ENCODE measurements at places on chromosomes 12 and 14.

DNA sequence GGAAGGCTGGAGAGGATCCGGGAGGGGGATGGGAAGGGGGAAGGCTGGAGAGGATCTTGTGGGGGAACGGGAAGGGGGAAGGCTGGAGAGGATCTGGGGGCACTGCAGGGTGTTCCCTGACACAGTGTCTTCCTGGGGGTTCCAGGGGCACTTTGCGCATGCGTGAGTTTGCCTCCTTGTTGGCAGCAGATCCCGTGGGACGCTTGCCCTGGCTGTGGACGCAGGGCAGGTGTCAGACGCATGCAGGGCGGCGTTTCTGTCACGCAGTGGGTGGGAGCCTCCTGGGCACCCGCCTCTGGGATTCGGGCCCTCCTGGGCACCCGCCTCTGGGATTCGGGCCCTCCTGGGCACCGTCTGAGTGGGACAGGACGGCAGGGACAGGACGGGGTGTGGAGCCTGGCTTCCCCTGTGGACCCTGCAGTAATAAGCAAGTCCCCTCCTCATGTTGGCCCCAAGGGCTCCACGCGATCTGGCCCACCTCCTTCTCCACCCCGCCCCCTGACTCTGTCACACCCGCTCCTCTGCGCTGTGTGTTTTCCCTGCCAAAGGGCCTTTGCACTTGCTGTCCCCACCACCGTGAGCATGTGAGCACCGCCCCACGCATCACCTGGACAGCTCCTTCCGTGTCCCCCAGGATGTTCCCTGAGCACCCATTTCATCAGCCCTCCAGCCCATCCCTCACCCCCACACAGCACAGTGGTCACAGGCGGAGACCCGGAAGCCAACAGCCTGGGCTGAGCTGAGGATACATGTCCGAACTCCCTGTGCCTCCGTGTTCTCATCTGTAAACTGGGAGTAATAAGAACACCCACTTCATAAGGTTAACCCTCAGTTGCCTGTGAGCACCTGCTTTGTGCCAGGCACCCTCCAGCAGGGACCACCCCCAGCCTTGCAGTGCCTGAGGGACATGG lies 4.4 kb downstream of the MMP17 start:
- DNase-seq, result no peak

- DNase-seq, result no peak
These were observed 4.2 kb upstream of the KRT5 start for GRCh38 chr12:52524241-52524897.

DNA sequence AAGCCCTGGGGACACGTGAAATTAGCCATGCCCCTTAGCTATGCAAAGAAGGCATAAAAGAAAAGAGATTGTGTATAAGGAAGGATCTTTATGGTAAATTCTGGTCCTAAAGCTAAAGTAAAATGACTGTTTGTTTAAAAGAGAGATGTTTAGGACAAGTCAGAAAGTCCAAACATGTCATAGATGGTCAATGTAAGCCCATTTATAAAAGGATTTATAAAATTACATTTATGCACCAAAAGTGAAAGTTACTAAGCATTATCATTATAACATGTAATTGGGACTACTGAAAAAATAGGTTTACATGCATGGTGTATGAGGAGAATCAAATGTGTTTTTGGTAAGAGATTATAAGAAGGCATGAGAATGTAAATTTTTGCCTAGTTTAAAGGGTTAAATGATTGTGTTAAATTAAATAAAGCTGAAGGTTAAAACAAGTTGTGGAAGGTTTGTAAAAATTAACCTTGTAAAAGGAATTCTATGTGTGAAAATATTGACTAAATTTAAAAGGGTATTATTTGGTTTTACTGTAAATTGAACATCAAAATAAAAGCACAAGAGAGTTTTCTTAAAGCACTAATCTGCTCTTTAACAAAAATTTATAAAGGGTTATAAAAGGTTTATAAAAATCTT lies 50.4 kb upstream of the TSPAN8 start:
- DNase-seq, result no peak

- no peak for DNase-seq
These were observed 22.9 kb upstream of the DHRS7 start for GRCh38 chr14:60188115-60188514.

GRCh38 chr14:68884031-68885030 lies 91.5 kb upstream of the ZFP36L1 start:
- no peak for DNase-seq

DNA sequence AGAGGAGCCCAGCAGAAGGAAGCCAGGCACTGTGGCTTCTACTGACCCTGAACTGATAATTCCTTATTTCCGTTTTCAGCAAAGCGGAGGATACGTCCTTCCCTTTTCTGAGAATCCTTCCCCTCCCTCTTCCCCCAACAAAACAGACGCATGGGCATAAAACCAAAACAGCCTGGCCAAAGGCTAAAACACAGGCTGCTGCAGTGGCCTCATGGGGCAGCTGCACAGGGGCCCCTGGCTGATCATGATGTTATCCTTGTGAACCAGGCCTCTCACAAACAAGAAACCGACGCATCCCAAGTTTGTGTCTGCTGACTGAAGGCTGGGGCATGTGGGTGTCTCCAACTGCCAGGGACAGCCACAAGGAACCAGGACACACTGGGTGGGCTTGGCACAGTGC lies 23.4 kb upstream of the STON2 start:
- DNase-seq, result no peak

DNA sequence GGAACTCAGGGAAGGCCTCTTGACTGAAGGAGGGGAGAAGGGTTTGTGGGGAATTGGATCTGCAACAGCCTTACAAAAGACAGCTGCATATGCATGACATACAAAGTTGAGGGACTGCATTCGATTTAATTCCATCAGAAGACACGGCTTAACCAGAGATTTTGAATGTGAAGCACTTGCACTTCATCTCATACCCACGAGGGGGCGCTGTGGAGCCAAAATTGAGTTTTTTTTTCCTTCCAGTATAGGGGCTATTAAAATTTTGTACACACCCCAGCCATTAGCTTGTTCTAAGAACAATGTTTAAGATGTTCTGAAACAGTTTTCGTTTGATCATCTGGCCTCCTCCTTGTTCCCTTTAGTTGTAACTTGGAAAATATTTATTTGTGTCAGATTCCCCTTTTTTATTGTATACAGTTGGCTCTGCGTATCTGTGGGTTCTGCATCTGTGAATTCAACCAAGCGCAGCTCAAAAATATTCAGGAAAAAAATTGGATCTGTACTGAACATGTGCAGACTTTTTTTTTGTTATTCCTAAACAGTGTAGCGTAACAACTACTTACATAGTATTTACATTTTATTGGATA lies 1.6 kb downstream of the SUDS3 start:
- peak; percentile 76 for DNase-seq

GRCh38 chr14:41817626-41818025 lies 210.9 kb downstream of the LRFN5 start:
- no peak for DNase-seq

DNA sequence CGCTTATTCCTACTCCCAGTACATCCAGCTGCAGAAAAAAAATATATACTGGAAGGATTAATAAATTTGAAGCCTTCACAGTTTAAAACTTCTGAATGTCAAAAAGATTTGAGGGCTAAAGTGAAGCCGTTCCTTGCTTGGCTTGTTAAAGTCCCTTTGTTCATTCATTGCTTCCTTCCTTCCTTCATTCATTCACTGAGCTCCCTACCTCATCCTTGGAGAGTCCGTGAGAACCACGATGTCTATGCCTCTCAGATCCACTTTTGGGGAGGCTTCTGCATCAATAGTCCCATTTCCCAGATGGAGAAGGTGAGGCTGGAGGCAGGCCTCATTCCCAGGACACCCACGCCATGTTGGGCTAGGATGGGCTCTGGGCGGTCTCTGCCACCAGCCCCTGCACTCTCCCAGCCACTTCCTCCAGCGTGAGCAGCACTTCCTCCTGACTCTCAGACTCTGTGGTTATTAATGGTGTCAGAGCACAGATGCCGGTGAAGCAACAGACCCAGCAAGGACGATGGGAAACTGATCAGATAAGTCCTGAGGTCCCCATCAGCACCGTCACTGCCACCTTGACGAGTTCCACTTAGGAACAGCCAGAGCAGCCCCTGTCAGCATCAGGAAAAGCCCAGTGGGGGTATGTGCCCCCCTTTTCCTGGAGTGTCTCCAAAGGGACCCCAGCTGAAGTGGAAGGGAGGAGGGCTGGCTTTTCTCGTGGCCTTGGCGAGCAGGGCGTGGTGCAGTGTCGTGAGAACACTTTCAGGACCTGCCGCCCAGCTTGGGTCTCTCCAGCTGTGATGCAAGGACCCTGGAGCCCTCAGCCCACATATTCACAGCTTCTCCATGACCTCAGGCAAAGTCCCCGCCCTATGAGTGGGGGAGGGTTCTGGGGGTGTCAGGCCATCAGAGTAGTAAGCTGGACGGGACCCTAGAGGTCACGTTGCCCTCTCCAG lies 21.2 kb downstream of the ASB2 start:
- DNase-seq, result no peak

DNA sequence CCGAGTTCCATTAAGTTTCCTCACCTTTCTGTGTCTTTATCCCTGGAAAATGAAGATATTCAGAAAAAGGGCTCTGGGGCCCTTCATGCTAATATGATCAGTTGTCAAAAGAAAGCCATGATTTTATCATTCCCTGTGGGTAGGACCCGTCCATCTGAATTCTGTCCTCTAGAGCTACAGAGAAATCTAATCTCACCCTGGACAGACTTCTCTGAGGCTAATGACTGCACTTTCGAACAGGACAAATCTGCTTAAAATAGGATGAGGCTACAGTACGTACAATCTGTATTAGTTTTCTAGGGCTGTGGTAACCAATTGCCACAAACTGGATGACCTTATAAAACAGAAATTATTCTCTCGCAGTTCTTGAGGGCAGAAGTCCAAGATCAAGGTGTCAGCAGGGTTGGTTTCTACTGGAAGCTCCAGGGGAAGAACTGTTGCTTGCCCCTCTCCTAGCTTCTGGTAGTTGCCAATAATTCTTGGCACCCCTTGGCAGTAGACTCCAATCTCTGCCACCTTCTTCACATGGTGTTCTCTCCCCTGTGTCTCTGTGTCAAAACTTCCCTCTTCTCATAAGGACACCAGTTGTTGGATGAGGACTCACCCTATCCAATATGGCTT lies 1.3 kb downstream of the AK7 start:
- DNase-seq, result no peak

DNA sequence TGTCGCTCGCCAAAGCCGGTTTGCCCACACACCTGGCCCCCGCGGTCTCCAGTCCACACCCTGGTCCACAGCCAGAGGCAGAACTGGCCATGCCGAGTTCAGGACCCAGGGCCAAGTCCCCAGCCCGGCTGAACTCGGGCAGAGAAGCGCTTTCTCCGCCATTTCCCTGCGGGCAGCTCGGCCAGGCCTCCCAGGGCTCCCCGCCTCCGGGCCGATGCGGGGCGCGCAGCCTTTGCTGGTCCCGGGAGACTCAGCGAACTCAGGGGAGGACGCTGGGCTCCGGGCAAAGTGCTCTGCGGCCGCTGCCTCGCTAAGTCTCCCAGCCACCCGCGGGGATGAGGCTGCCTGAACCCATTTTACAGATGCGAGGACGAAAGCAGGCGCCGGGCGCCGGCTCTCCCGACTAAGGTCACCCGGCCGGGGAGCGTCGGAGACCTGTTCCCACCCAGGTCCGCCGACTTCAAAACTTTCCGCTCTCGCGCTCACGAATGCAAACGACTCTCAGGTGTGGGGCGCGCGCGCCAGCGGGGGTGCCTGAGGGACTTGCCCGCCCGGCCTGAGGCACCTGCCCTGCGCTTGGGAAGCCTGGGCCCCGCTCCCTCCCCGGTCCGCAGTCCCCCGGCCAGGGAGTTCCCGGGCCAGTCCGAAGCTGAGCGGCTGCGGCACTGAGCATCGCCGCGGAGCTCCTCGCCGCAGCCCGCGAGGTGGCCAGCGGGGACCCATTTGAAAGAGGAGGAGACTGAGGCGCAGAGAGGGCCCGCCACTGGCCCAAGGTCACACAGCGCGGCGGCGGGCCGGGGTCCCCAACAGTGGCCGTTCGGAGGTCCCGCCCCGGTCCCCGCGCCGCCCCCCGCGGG lies 627 bp downstream of the TESC start:
- peak; percentile 30 for DNase-seq
